Heart left ventricle (tissue), 16 donors: ENCODE measurements at places on chromosomes 2 and 18. TPM values are rescaled to one million over a fixed set of nuclear protein-coding genes. Genes with fewer than 3 reads are reported as not detected.

The IL18R1 gene
- total RNA-seq = 4.3 TPM

The DSG4 gene
- total RNA-seq = not detected

The ANKRD30BL gene
- total RNA-seq = not detected

The GCKR gene
- not detected for total RNA-seq

The IL36B gene
- not detected for total RNA-seq

The EML6 gene
- total RNA-seq = 0.43 TPM

The TMEM17 gene
- total RNA-seq = 1.2 TPM

The B4GALT6 gene
- total RNA-seq = 3.9 TPM

The LRP2 gene
- total RNA-seq = 0.13 TPM

The GALNT3 gene
- 0.10 TPM for total RNA-seq

The STAT4 gene
- 1.9 TPM for total RNA-seq

The TUBA3E gene
- total RNA-seq = 2.8 TPM

The CAB39 gene
- 84.2 TPM for total RNA-seq
